Posterior vena cava (tissue), 2 donors: ENCODE measurements at places on chromosomes 2 and 18. TPM values are rescaled to one million over a fixed set of nuclear protein-coding genes. Genes with fewer than 3 reads are reported as not detected.

The RUFY4 gene
- total RNA-seq: 0.14 TPM

The ACKR3 gene
- total RNA-seq: 124 TPM

The CNGA3 gene
- 0.38 TPM for total RNA-seq

The ZNF396 gene
- total RNA-seq: 3.4 TPM

The CD28 gene
- total RNA-seq: 6.3 TPM

The GORASP2 gene
- 67.4 TPM for total RNA-seq
